ENCODE measurements at places on chromosomes 7 and 10. TPM values are rescaled to one million over a fixed set of nuclear protein-coding genes. Genes with fewer than 3 reads are reported as not detected.

Gene TMEM26
- polyA plus RNA-seq: 0.30 TPM

Gene FKBP6
- polyA plus RNA-seq: not detected

DNA sequence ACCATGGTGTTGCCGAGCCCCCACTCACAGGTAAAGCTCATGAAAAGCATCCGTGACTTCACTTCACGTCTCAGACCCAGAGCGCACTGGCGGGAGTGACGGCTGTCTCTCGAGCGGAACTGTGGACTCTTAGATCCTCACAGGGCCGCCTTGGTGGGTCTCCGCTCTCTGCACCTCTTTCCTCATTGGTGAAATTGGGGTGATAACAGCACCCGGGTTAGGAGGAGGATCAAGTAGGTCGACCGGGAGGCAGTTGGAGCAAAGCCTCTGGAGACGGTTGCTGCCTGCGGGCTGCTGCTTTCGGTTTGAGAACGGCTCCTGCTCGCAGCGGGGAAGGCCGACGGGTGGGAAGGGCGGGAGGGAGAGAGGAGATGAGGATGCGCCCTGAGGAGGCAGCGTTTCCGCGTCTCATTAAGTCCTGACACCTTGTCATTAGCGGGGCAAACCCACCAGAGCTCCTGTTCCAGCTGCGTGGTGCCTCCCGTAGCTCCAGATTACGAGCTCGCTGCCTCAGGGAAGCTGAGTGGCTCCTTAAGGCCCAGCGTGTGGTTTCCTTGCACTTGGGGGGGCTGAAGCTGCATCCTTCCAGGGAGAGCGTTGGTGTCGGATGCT, 51.9 kb upstream of the CFAP46 start:
- DNase-seq: peak; percentile 52

DNA sequence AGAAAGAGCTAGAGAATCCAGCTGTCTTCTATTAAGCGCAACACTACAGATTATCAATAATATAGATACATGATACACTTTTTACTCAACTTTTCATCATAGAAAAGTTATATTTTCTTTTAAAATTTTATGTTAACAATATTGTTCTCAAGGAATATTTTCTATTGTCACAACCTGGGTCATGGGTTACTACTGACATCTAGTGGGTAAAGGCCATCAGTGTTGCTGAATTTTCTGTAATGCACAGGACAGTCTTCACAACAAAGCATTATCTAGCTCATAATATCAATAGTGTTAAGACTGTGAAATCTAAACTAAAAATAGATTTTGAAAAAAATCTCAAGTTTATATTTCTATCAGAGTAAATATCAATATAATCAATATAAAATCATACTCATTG, 209.8 kb downstream of the ZNF33B start:
- no peak for DNase-seq

- DNase-seq: no peak
Observed at GRCh38 chr10:129780901-129781795, 182.9 kb downstream of the EBF3 start.

- DNase-seq: no peak
Observed at GRCh38 chr7:129908181-129908580, 44.6 kb downstream of the UBE2H start.
